ENCODE measurements at places on chromosomes 11 and 22.

- peak; percentile 60 for DNase-seq
Measured at GRCh38 chr22:39148727-39149535, 3.5 kb downstream of the CBX7 start.

DNA sequence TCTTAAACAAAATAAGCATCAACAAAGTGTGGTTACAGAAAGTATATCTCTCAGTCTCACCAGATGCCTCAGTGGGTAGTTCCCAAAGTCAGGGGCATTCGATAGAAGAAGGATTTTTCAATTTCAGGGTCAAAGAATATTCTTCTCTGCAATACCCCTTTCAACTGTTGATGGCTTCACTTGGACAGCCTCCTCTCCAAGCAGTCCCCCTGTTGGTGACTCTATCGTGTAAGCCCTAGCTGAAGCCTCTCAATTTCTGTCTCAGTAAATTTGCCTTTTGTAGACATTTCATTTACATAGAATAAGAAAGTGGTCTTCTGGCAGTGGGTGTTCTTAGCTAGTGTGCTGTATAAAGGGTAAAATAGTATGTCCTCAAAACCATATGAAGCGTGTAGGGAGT is 11.3 kb upstream of the CCDC83 start:
- DNase-seq = no peak

DNA sequence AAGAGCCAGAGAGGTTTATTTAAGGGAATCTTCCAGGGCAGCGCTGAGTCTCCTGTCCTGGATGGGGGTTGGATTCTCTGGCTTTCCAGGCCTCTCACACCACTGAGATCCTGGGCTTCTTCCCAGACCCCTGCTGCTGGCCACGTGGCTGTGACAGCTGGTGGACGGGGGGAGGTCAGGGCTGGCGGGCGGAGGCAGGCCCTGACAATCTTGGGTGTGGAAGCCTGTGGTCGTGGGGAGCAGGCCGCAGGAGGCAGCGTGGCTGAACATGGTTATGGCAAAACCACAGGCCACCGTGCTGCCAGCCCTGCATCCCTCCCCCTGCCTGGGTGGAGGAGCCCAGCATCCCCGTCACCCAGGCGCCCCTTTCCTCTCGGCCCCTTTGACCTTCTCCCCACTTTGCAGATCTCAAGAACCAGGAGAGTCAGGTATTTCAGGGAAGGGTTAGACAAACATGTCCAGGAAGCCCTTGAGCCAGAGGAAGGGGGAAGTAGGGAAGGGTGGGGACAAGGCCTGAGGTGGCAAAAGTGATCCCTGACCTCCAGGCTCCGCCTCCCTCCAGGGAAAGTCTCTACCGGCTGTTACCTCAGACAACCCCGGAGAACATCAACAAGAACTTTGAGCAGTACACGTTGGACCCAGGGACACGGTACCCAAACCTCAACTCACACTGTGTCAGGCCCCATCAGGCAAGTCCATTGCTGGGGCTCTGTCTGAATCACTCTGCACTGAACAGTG is 111.8 kb downstream of the MICAL2 start:
- no peak for DNase-seq

DNA sequence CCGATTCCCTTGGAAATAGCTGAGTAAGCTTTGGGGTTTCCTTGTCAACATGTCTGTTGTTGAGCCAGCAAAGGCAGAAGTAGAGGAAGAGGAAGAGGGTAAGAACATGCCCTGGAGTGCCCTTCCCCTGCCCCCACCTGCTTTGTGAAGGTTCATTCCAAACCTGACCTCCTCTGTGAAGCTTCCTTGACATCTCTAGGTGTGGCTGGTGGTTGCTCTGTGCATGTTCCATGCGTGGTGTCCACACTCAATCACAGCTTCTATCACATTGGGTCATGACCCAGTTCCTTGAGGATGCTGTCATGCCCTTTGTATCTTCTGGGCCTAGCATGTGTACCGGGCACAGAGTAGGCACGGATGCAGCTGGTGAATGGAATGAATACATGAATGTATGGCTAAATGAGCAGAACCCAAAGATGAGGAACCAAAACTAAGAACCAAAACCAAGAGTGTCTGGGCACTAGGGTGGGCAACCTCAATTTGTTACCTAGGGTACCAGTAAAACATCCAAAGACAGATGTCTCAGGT is 23.7 kb upstream of the FXYD6 start:
- DNase-seq = no peak

DNA sequence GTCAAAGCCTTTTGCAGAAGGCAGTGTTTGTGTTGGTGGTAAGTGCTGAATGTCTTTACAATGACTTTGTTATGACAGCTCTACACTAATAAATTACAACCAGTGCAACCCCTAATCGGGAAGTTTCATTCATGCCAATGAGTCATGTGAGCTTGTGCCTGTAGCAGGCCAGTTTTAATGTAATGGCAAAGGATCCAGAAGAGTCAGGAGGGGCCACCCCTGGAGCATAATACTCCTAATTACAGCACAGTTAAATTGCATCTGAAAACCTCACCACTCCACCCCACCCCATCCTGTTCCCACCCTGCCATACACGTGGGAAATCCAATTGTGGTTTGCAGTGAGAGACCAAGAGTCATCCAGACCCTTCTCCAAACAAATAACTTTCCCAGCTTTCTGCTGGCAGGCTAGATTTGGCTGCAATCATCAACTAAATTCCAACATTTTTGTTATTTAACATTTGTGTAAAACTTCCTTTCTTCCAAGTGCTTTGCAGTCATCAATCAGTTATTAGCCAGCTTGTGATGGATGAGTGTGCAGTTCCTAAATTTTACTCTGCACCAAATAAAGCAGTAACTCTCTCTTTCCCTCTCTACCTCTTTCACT is 277.3 kb upstream of the FAT3 start:
- DNase-seq = no peak

- no peak for DNase-seq
Measured at GRCh38 chr22:31550871-31551370, 54.6 kb downstream of the SFI1 start.

- no peak for DNase-seq
Measured at GRCh38 chr11:100991541-100991940, 138.1 kb downstream of the PGR start.

DNA sequence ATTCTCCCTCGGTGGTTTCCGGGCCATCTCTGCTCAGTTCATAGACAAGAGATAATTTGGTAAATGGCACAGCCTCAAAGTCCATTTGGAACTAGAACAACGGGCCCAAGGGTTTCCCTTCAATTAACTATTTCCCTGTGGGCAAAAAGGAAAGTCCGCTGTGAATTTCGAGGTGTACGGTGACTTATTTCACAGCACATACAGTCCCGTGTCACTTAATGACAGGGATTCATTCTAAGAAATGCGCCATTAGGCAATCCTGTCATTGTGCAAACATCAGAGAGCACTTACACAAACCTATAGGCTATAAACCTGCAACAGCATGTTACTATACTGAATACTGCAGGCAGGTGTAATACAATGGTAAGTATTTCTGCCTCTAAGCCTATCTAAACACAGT is 551.6 kb downstream of the OPCML start:
- DNase-seq = no peak

DNA sequence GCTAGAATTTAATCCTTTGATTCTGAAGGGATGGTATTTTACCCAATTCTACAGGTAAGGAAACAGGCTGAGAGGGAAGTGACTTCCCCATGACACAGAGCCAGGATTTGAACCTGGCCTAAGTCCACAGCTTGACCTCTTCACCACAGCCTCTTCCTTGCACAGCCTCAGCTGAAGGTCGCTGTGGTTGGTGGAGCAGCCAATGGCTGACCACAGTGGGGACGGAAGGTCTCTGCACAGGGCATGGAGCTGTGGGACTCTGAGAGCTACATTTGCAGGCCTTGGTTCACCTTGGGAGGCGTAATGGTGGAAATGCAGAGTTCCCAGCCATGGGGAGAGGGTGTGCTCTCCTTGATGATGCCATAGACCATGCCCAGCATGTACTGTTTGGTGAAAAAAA is 295.0 kb downstream of the DDX10 start:
- no peak for DNase-seq

DNA sequence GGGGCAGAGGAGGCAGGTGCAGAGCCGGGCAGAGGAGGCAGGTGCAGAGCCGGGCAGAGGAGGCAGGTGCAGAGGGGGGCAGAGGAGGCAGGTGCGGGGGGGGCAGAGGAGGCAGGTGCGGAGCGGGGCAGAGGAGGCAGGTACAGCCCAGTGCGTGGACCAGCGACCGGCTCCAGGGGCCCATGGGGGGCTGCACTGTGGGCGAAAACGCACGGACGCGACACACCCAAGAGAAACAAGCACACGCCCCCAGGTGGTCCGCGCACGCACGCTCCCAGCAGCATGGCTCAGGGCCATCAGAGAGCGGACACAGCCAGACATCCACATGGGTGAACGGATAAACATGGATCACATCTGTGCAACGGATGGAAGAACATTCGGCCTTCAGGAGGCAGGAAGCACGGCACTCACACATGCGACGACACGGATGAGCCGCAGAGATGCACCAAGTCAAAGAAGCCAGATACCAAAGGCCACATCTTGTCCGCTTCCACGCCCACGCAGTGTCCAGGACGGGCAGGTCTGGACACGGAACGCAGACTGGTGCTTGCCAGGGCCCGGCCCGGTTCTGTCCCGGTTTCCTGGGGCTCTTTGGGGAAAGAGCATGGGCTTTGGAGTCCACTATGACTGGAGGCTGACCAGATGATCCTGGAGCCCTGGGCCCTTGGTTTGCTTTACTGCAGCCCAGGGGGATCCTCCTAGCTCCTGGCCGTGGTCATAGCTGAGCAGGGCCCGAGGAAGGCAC is 21.8 kb downstream of the OSBPL5 start:
- DNase-seq = no peak

GRCh38 chr11:107696140-107696539 is 15.7 kb downstream of the SLN start:
- no peak for DNase-seq

DNA sequence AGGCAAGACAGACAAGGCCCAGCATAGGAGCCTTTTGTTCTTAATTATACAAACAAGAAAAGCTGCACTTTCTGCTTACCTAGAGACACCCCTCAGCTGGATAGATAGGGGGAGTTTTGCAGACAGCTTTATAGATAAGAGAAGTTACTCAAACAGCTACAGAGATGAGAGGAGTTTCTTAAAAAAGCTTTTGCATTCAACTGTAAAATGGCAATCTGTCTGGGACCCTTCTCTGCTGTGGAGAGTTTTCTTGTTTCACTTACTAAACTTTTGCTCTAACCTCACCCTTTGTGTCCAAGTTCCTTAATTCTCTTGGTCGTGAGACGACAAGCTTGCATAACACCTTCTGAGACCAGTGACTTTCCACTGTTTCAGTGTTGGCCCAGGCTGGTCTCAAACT is 103.8 kb upstream of the CHORDC1 start:
- DNase-seq = no peak

DNA sequence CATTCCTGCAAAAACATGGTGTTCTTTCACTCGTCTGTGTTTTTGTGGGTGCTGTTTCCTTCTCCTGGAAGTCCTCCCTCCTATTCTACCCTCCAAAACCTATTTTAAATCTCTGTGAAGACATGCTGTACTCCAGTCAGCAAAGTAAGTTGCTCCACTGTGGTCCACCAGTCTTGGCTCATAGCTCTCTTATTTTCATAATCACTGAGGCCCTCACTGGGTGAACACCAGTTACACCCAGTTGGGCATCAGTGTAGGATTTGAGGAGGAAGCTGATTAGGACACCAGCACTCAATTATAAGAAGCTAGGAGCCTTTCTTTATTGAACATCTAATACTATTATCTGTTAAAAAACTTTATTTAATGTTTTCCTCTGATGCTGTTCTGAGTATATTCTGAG is 23.9 kb upstream of the EED start:
- no peak for DNase-seq

GRCh38 chr11:124207102-124207792 is 24.1 kb downstream of the OR10D3 start:
- no peak for DNase-seq

- DNase-seq = no peak
Measured at GRCh38 chr11:36016263-36016662, 72.4 kb downstream of the LDLRAD3 start.

DNA sequence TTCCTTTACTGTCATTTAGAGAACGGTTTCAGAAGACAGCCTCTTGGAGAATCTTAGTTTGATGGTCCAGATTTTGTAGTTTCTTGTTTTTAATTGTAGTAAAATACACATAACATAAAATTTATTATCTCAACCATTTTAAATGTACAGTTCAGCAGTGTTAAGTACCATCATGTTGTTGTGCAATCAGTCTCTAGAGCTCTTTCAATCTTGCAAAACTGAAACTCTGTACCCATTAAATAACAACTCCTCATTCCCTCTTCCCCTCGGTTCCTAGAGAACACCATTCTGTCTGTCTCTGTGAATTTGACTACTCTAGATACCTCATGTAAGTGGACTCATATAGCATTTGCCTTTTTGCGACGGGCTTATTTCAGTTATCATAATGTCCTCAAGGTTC is 69.8 kb downstream of the GRIK4 start:
- DNase-seq = no peak

DNA sequence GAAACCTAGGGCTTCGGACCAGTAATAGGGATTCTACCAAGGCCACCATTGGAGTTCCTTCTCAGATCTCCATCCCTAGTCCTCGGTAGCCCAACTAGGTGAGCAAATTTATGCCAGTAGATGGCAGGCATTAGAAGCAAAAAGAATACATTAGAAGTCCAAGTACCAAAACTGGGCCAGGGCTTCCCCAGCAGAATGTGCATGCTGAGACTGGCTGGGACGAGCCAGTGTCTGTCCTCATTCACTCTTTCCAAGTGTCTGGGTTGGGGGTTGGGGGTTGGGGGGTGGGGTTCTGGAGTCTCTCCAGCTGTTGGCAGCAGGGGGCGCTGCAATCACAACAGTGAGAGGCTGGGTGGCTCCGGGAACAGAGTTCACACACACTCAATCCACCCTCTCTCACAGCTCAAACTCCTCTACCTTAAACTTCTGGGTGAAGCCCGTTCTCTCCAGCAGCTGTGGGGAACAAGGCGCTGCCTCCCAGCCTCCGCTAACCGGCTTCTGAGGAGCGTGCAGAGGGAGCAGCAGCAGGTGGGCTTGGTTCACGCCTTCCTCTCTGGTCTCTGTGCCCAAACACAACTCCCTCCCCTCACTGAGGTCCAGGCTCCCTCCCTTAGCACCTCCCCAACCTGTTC is 57.5 kb downstream of the BTG4 start:
- DNase-seq = peak; percentile 38

DNA sequence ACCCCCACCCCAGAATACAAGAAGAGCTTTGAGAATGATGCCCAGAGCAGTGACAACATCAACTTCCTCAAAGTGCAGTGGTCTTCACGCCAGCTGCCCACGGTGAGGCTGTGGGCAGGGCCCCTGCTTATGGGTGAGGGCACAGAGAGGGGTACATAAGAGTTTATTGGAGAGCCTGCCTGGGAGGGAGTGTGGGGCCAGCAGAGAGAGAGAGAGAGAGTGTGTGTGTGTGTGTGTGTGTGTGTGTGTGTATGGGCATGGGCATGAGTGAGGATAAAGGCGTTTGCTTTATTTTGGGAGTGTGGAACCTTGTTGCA is 9.5 kb downstream of the PHOX2A start:
- no peak for DNase-seq

- DNase-seq = no peak
Measured at GRCh38 chr11:114909866-114910265, 231.5 kb downstream of the NXPE2 start.
